Colonic mucosa (tissue), 4 donors: ENCODE measurements at places on chromosomes 3 and 15. TPM values are rescaled to one million over a fixed set of nuclear protein-coding genes. Genes with fewer than 3 reads are reported as not detected.

Gene NOX5
- total RNA-seq, result 0.05 TPM

Gene FBN1
- total RNA-seq, result 6.6 TPM

Gene CEP152
- total RNA-seq, result 11.8 TPM

Gene DAG1
- total RNA-seq, result 81.7 TPM

Gene AP4E1
- 11.7 TPM for total RNA-seq

Gene TMEM212
- not detected for total RNA-seq

Gene SLC22A14
- 0.44 TPM for total RNA-seq

Gene KBTBD8
- 5.0 TPM for total RNA-seq

Gene LTF
- 1.6 TPM for total RNA-seq

Gene CLDN11
- total RNA-seq, result 1.3 TPM

Gene TPRG1
- 1.8 TPM for total RNA-seq

Gene TNNC1
- 1.1 TPM for total RNA-seq

Gene GOLGA8T
- 0.16 TPM for total RNA-seq

Gene ASB14
- total RNA-seq, result not detected

Gene ADGRG7
- 13.4 TPM for total RNA-seq

Gene ARL6
- 2.8 TPM for total RNA-seq

Gene CD86
- total RNA-seq, result 5.6 TPM

Gene CYP1A1
- total RNA-seq, result not detected

Gene KLHL25
- total RNA-seq, result 12.7 TPM

Gene INSYN1
- total RNA-seq, result 0.58 TPM

Gene CFAP20DC
- 1.8 TPM for total RNA-seq

Gene SPATA12
- total RNA-seq, result not detected

Gene MST1R
- total RNA-seq, result 88.9 TPM

Gene AHSG
- 1.9 TPM for total RNA-seq

Gene GUCA1C
- not detected for total RNA-seq

Gene TNFAIP8L3
- total RNA-seq, result 5.3 TPM

Gene GOLGA8J
- 0.35 TPM for total RNA-seq

Gene EFCAB12
- total RNA-seq, result 0.16 TPM

Gene HES1
- total RNA-seq, result 102 TPM
